ENCODE measurements at places on chromosomes 1 and 21.

DNA sequence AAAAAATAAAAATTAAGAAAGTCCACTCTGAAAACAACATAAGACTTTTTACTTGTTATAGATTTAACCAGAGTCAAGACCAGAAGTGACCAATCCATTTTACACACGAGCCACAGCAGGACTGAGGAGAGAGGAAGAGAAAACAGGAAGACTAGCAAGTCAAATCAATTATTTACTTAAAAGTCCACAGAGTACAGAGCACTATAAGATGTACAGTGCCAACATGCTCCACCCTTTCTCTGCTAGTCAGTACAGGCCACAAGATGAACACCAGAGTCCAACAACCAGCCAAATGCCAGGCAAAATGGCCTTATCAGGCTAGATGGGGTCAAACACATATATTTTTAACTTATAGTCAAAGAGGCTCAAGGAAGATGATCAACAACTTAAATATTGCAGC, 19.5 kb downstream of the LUZP1 start:
- no peak for DNase-seq

GRCh38 chr1:117124661-117125060, 3.1 kb upstream of the TRIM45 start:
- no peak for DNase-seq

- DNase-seq = no peak
These were observed 47.8 kb upstream of the SRSF10 start for GRCh38 chr1:24027838-24028468.

DNA sequence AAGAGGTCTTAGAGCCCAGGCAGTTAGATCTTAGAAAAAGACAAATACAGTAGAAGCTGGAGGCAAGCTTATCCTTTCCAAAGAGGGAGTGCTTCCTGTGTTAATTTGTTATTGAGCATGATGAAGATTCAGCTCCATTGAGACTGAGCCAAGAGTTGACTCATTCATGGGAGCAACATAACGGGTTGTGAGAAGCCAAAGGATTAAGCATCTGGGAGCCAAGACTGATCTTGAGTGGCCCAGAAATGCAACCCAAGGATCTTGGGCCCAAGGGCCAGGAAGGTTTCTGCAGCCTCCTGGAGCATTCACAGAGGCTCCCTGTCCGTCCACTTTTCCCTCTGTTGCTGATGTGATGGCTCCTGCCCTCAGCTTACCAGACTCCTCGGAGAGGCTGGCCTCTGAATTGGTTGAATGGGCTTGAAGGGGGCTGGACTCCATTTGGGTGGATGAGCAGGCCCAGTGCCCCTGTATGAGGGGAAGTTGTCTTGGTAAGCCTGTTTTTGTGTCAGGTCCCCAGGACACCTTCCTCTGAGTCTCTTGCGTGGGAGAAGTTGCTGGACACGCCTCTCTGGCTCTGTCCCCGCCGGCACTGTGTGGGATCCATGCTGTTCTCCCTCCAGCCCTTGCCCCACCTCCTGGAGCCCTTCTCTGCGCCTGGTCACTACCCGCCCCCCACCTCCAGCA, 42.4 kb downstream of the PDE9A start:
- DNase-seq = no peak

GRCh38 chr1:55322842-55323241, 107.7 kb upstream of the USP24 start:
- DNase-seq = no peak

- DNase-seq = no peak
These were observed 91.8 kb upstream of the GJB5 start for GRCh38 chr1:34663031-34663430.

DNA sequence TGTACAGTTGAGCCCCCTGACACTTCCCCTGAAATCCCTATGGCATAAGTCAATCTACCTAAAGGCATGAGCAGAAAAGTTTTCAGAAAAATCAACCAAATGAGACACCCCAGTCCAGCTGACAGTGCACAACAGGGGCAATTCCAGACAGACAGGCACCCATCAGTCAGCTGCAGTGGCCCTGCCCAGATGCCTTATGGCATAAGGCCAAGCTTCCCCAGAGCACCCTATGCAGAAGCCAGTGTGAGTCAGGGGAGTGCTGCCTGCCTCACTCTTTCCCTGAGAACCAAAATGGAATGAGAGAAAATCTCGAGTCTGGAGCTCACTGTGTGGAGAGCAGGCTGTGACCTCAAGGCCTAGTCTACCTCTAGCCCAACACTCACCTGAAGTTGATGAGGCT, 38.1 kb downstream of the MRAP start:
- no peak for DNase-seq

DNA sequence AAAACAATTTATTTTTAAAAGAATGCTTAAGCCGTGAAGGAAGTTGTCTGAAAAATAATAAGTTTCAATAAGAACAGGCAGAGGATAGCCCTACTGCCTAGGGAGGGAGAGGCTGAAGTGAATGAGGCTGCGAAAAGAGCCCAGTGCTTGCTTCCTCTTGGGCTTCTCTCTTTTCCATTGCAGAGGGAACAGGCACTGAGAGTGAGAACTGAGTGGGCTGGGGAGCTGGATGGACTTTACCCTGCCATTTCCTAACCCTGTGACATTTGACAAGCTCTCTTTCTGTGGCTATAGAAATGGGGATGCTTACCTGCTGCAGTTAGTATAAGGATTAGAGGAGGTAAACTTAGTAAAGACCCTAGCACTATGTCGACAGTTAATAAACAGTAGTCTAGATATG, 30.0 kb downstream of the TENT5C start:
- no peak for DNase-seq

- no peak for DNase-seq
These were observed 747 bp downstream of the ADAMTS1 start for GRCh38 chr21:26844258-26845065.

Measured in stimulated activated CD8-positive, alpha-beta memory T cell treated with anti-CD3 and anti-CD28 coated beads, Interleukin-4, amount 100 ng/mL, for 4 hours (primary cell).